NCI-H2081 treated with DMSO at 0.1 percent for 48 hours (cell line): ENCODE measurements at places on chromosomes 1 and 21.

DNA sequence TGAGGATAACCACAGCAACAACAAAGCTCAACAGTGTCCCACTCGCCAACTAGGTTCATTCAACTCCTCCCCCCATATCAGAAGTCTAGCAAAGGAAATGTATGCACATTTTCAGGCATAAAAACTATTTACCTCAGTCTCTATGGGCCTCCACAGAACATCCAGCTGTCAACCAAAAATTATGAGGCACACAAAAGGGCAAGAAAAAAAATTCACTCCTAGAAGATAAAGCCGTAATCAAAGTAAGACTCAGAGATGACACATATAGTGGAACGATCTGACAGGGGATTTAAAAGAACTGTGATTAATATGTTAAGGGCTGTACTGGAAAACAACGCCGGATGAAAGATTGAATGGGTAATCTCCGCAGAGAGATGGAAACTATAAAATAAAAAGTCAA is 158.7 kb downstream of the NTPCR start:
- no peak for DNase-seq

GRCh38 chr21:22174746-22175145 is 1176.5 kb downstream of the NCAM2 start:
- DNase-seq: no peak

DNA sequence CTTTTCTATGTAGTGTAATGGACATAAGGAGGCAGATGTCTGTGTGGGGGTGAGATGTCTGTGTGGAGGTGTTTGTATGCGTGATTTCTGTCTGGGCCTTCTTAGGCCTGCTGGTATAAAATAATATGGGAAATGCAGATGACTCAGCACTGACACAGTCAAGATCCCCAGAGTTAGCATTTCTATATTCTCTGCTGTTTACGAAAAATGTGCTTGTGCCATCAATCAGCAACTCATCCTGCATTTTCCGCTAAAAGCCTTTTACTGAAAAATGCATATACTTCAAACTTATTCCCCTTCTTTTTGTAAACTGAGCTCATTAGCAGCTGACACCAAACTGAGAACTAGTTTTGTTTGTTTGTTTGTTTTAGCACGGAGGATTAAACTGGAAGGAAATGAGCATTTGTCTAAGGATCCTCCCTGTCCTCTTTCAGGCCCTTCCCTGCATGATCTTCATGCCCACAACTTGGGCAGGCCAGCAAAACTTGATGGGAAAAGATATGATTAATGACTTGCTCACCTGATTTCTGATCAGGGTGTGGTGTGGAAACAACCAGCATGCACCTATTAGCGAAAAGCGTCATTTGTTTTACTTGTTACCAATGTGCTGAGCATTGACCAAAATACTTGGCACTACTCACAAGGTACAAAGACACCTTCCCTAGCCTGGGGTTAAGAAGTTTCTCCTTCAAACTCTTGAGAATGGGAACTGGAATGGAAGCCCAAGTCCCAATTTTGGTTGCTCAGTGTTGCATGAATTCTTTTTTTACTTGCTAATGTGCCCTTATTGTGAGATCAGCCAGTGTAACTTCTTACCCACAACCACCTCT is 77.4 kb downstream of the NDUFS5 start:
- no peak for DNase-seq

DNA sequence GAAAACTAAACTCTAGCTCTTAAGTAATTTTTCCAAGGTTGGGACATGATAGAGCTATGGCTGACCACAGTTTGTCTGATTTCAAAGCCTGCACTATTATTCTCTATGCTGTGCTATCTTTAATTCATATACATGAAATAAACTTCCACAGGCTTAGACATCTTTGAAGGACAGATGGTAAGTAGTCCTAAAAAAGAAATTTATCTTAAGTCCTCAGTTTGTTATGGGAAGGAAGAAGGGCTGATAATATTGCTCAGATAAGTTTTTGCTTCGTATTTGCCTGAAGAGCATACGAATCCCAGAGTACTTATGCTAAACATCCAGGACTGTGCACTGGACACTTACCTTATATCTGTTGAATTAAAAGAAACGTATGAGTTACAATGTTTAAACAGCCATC is 39.6 kb downstream of the VCAM1 start:
- no peak for DNase-seq
